Articular chondrocyte of knee joint (primary cell): ENCODE measurements at places on chromosomes 2 and 18. TPM values are rescaled to one million over a fixed set of nuclear protein-coding genes. Genes with fewer than 3 reads are reported as not detected.

Gene WDR54
- total RNA-seq, result 18.3 and 19.7 TPM in 2 replicates

Gene ZEB2
- 124 and 139 TPM in 2 replicates for total RNA-seq

Gene TMEM163
- total RNA-seq, result not detected in 2 replicates

Gene XIRP2
- under 0.01 TPM in 1 of 2 replicates, not detected in the other for total RNA-seq

Gene CFAP65
- total RNA-seq, result 0.22 TPM in 1 of 2 replicates, not detected in the other

Gene SMPD4
- 14.4 and 20.4 TPM in 2 replicates for total RNA-seq

Gene SCN1A
- total RNA-seq, result 0.11 and 0.13 TPM in 2 replicates

Gene EFEMP1
- 4,378 and 4,638 TPM in 2 replicates for total RNA-seq

Gene SLC9A4
- total RNA-seq, result not detected in 2 replicates

Gene FAM237A
- total RNA-seq, result not detected in 2 replicates

Gene FABP1
- not detected in 2 replicates for total RNA-seq

Gene EN1
- 0.26 TPM in 1 of 2 replicates, not detected in the other for total RNA-seq

Gene TRIM43
- total RNA-seq, result not detected in 2 replicates

Gene MC4R
- not detected in 2 replicates for total RNA-seq

Gene MALL
- total RNA-seq, result 72.8 and 165 TPM in 2 replicates

Gene SDC1
- 22.5 and 27.3 TPM in 2 replicates for total RNA-seq

Gene RABL2A
- total RNA-seq, result 8.1 and 12.9 TPM in 2 replicates

Gene BUB1
- 18.8 and 26.1 TPM in 2 replicates for total RNA-seq

Gene PARD6G
- total RNA-seq, result 0.91 and 1.6 TPM in 2 replicates

Gene SRD5A2
- not detected in 2 replicates for total RNA-seq

Gene SEC11C
- 17.2 and 17.4 TPM in 2 replicates for total RNA-seq

Gene MOB1A
- total RNA-seq, result 164 and 165 TPM in 2 replicates

Gene OXER1
- total RNA-seq, result 0.13 and 0.65 TPM in 2 replicates

Gene POTEJ
- not detected in 2 replicates for total RNA-seq

Gene SH3RF3
- total RNA-seq, result 8.2 and 10.8 TPM in 2 replicates

Gene INHBB
- 3.3 and 5.2 TPM in 2 replicates for total RNA-seq

Gene DDX1
- 91.6 and 113 TPM in 2 replicates for total RNA-seq

Gene MARCO
- total RNA-seq, result not detected in 2 replicates

Gene LIMS3
- 0.78 and 2.1 TPM in 2 replicates for total RNA-seq

Gene ARHGAP15
- total RNA-seq, result not detected in 2 replicates

Gene CHRND
- total RNA-seq, result not detected in 2 replicates

Gene GAREM2
- total RNA-seq, result 2.7 TPM in 2 replicates

Gene ALPI
- not detected in 2 replicates for total RNA-seq
